ENCODE measurements at places on chromosomes 5 and 9.

GRCh38 chr5:124718380-124718789 lies 28.1 kb downstream of the ZNF608 start:
- no peak for DNase-seq

- DNase-seq = no peak
These were observed 164.8 kb upstream of the RASA1 start for GRCh38 chr5:87102841-87103240.

- DNase-seq = no peak
These were observed 24.8 kb downstream of the KCTD16 start for GRCh38 chr5:144195448-144195847.

GRCh38 chr9:120336021-120336752 lies 243.8 kb downstream of the CDK5RAP2 start:
- no peak for DNase-seq

DNA sequence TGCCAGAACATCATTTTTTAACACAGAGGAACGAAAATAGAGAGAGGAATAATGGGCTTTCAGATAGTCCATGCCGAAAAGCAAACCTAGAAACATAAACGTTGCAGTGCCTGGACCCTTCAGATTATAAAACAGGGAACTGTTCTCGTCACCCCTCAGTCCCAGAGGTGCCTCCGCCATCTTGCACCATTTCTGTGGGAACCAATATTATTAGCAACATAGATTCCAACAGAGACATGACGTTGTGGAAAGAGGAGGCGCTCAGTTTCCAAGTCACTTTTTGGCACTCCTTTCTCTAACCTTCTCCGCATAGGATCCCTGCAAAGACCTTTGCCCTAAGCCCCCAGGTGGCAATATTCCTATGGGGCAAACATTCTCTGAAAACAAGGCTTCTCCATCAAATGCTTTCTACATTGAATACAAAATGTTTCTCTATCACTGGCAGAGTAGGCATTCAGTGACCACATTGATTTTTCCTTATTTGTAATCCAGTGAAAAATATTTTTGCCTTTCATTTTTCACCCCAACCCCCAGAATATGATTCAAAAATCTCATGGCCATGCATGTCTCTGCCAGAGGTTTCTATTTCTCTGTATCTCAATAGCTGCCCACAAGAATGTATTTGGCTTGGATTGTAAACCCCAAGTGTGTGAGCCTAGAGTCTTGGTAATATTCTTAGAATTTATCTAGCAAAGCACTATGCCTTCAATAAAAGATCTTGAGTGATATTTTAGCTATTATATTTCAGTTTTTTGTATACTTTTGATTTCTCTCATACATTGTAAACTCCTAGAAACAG lies 500.8 kb upstream of the WWC1 start:
- DNase-seq = no peak

DNA sequence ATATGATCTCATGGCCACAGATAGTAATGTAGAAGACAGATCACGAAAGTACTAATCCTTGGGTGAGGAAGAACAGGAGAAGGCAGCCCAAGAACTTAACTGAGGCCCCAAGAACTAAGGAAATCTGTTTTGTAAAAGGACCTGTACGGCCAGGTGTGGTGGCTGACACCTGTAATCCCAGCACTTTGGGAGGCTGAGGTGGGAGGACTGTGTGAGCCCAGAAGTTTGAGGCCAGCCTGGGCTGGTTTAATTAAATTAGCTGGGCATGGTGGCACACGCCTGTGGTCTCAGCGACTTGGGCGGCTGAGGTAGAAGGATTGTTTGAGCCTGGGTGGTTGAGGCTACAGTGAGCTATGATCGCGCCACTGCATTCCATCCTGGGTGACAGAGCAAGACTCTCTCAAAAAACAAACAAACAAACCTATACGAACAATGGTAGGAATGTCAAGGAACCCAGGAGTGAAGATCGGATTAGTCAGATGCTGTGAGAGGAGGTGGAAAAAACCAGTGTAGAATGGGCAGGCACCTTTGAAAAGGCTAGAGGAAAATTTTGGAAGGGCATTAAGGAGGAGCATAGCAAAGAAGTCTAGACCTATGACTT lies 283.8 kb upstream of the DMRT1 start:
- DNase-seq = no peak

DNA sequence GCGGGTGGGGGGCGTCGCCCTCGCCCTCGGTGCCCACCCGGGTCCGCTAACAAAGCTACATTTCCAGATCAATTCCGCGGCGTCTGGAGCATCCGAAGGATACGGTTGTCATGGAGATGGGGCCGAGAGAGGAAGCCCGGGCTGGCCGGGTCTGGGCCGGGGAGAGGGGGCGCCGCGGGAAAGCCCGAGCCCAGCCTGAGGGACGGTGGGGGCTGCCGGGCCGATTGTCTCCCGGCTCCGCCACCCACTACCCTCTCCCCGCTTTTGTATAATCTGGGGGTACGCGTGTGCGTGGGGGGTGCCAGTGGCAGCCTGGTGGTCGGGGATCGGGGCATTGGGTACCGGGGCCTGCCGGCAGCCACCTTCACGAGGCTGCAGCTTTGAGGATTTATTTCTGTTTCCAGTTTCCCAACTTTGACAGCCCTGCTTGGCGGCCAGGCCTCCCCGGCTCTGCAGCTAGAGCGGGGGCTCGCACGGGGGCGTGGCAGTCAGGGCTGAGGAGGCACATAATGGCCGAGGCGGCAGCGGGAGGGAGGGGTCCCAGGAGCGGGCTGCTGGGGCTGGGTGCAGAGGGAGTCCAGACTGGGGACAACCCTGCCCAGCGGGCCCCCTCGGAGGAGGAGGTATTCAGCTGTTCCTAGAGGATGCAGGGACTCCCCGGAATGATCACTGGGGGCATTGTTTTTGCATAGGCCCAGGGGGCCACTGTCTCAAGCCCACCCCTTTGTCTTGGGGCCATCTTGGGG lies 626 bp downstream of the PSD2 start:
- DNase-seq = no peak

GRCh38 chr5:113163328-113163727 lies 186.7 kb downstream of the DCP2 start:
- no peak for DNase-seq

- no peak for DNase-seq
These were observed 272.7 kb downstream of the TRIM32 start for GRCh38 chr9:116959809-116960208.
